ENCODE measurements at places on chromosomes 7 and 10.

- no peak for DNase-seq
Observed at GRCh38 chr10:86086418-86086817, 280.2 kb downstream of the GRID1 start.

GRCh38 chr7:107890962-107891635 is at the start of gene DLD:
DLD (plus strand) TSS chr7:107891183; CDS start chr7:107891251, 68 bp downstream.
- peak; percentile 91 for DNase-seq

GRCh38 chr10:29648114-29648982 is 13.6 kb upstream of the SVIL start:
- DNase-seq: peak; percentile 59

- peak; percentile 97 for DNase-seq
Observed at GRCh38 chr10:68988530-68989316, at the start of gene KIFBP. KIFBP (plus strand) TSS chr10:68988803; CDS start chr10:68988833, 30 bp downstream.

GRCh38 chr10:124971276-124971675 is 29.4 kb downstream of the ZRANB1 start:
- DNase-seq: peak; percentile 25

GRCh38 chr10:6743291-6743849 is 163.3 kb upstream of the PRKCQ start:
- DNase-seq: no peak

DNA sequence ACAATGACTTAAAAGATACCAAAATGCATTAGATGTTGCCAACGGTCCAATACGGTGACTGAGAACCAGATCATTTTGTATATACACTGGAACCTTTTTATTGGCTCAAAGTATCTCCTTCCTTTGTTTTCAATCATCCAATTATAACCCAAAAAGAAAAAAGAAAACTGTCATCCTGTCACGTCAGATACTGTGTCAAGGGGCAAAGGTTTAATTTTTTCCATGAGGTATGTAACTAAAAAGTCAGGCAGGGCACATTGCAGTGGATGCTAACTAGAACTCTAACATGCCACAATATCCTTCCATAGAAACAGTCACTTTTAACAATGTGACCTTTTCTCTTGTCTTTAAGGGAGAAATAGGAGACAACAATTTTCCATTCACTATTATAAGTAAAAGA is 267.6 kb upstream of the NEBL start:
- DNase-seq: no peak

- no peak for DNase-seq
Observed at GRCh38 chr10:116833986-116834985, 15.0 kb upstream of the ENO4 start.

GRCh38 chr10:52541006-52541473 is 227.0 kb downstream of the DKK1 start:
- DNase-seq: no peak

DNA sequence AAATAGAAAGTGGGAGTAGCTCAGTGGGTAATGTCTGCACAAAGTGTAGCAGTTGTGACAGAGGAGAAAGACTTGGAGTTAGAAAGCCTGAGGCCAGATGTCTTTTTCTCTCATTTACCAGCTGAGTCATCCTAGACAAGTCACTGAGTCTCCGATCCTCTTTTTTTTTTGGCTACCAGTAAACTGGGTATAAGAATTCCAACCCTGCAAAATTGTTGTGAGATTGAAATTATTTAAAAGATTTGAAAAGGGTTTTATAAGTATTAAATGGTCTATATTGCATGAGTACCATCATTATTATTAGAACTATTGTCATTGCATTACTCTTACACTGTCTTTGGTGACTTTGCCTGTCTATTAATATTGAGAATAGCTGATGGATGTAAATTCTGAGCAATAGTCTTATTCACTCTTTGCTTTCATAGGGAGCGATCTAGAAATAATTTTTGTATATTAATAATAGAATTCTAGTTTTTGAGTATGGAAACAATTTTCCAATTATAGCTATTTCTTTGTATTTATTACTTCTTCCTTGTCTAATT is 74.0 kb downstream of the ARID5B start:
- DNase-seq: no peak
